Stimulated activated CD8-positive, alpha-beta memory T cell treated with anti-CD3 and anti-CD28 coated beads, Interleukin-4, amount 100 ng/mL, for 1 hour (primary cell): ENCODE measurements at places on chromosomes 12 and 14.
A peak's percentile ranks its signal among the peaks of the same experiment; 100 is the strongest.

- DNase-seq = no peak
Measured at GRCh38 chr12:87157791-87158190, 871.4 kb downstream of the C12orf50 start.

DNA sequence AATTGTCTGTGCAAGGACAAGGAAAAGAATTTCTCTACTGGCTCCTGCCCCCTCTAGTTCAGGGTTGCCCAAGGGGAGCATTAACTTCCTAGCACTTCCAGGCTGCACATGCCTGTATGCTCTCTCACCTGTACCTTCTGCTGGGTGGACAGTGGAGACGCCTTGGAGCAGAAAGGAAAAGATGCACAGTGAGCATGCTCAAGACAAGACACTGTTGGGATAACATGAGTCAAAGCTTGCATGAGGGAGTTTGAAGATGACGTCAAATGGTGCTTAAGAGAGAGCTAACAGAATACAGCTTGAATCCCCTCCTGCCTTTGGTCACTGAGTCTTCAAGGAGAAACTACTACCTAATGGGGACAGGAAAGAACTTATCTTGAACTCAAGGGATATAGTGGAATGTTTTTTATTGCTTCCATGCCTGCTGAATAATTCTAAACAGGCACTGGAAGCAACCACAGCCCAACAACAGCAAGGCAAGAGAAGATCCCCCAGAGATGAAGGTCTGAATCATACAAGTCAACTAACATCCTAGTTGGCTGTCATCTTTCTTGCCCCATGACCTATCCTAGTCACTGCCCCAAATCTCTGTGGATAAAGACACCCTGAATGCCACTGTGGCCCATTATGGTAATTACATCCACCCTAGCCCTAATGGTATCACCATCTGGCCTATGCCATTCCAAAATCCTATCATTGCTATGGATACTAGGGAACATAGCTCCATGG is 23.5 kb downstream of the RPS6KA5 start:
- DNase-seq = no peak

GRCh38 chr12:102498471-102498870 is 18.1 kb upstream of the IGF1 start:
- DNase-seq = no peak

- peak; percentile 18 for DNase-seq
Measured at GRCh38 chr12:29552324-29552927, 54.9 kb upstream of the OVCH1 start.

- no peak for DNase-seq
Measured at GRCh38 chr12:82625523-82625922, 61.2 kb upstream of the TMTC2 start.

DNA sequence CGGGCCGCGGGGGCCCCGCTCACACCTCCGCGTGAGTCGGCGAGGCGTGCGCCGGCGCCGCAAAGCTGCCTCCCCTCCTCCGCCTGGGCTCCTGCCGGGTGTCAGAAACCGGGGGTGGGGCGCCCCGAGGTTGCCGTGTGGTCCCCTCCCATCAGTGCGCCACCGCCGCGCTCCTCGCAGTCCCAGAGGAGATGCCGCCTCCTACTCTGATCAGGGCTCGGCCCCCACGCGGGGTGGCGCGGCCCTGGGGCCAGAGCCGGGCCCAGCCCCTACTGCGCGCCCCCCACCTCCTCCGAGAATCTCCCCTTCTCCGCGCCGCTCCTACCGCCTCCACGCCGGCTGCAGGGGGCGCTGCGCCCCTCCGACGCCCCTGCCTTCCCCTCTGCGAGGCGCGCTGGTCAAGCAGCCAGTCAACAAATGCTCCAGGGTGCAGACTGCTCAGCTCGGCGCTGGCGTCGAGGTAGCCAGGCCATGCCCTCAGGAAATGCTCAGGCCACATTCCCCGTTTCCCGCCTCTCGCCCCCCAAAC is 467 bp upstream of the JAG2 start:
- DNase-seq = no peak

GRCh38 chr14:102046337-102047278 is 40.2 kb downstream of the HSP90AA1 start:
- no peak for DNase-seq

- DNase-seq = no peak
Measured at GRCh38 chr14:22487941-22488340, 101.1 kb downstream of the DAD1 start.

- no peak for DNase-seq
Measured at GRCh38 chr12:56469007-56469930, 891 bp downstream of the SPRYD4 start.

DNA sequence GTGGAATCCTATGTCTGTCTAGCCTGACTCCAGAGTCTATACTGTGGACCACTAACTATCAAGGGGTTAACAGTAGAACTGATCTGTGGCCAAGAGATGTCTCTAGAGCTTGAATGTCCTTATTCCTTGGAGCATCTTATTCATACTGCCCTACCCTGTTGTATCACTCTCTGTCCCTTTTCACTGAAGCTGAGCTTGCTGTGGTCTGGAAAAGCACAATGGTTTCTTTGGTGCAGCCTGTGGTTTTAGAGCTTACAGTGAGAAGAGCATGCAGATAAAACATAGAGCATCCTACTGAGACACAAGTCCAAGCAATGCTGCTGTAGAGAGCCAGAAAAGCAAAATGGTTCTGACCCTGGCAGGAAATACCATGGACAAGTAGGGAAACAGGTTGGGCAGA is 367.0 kb upstream of the ATP2B1 start:
- no peak for DNase-seq

- DNase-seq = no peak
Measured at GRCh38 chr14:61700104-61700886, 5.0 kb downstream of the HIF1A start.

- DNase-seq = no peak
Measured at GRCh38 chr14:52551205-52551604, 1.1 kb downstream of the TXNDC16 start.

GRCh38 chr12:19351346-19351745 is 87.9 kb upstream of the AEBP2 start:
- DNase-seq = no peak

GRCh38 chr14:91207008-91207407 is 37.5 kb downstream of the GPR68 start:
- no peak for DNase-seq

DNA sequence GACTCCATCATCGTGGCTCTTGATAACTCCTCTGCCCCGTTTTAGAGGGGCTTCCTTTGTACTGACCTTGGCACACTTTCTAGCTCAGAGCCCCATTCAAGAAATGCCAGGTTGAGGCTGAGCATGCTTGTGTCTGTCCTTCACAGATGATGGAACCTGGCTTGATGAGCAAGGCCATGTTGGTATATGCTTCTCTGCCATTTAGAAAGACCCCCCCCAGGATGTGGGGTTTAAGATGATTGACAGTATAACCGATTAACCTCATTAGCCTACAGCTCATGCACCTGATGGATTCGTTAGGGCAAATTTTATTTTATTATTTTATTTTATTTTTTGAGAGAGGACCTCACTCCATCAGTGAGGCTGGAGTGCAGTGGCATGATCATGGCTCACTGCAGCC is 21.0 kb downstream of the BATF start:
- DNase-seq = no peak

GRCh38 chr14:93023039-93023438 is 92.7 kb downstream of the ITPK1 start:
- no peak for DNase-seq

GRCh38 chr12:13534645-13535398 is 338.3 kb downstream of the EMP1 start:
- no peak for DNase-seq

- no peak for DNase-seq
Measured at GRCh38 chr14:89881839-89882238, 72.7 kb downstream of the EFCAB11 start.

DNA sequence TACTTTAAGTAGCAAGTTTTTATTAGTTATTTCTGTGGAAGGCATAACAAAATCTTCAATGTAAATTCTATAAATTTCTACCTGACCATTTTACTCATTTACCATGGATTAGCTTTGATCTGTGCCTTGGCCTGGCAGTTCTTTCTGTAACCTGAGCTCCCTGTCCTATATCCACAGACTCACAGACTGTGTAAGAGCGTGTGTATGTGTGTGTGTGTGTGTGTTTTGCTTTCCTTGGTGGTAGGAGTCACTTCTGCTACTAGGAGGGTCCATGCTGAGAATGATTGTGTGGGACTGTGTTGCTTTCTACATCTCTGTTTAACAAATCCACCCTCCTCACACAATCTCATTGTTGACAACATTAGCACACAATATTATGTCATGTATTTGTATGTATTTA is 221.2 kb upstream of the PELI2 start:
- DNase-seq = no peak

- no peak for DNase-seq
Measured at GRCh38 chr12:51683763-51684357, 92.8 kb downstream of the SCN8A start.

GRCh38 chr12:11716794-11717518 is 67.5 kb downstream of the ETV6 start:
- no peak for DNase-seq

DNA sequence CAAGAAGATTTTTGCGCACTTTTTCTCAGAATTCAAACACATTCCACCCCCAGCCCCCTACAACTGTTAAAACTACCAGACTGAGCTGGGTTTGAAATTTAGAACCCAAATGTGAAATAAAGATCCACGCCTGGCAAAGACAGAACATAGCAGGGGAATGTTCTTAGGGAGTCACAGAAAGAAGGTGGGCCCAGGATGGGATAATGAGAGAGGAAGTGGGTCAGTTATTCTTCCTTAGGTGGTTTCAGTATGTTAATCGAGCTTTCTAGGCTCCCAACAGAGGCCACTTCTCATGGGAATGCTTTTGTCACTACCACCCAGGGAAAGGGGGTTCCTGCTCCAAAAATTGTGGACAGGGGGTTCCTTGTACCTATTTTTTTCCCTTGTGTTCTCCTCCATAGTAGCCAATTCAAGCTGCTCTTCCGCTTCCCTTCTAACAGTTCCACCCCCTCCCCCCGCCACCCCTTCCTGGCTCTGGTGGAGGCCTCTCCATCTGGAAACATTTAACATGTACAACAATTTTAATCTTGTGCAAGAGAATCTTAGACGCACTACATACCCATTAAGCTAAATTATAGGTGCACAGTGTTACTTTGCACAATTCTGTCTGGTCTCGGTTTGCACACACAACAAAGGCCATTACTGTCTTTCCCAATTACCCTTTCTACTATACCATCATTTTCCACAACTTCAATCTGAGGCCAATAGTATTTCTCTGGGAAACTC is 218.1 kb downstream of the MON2 start:
- no peak for DNase-seq

GRCh38 chr12:112574896-112575558 is 156.3 kb downstream of the PTPN11 start:
- no peak for DNase-seq

- DNase-seq = no peak
Measured at GRCh38 chr12:127811988-127812387, 455.0 kb upstream of the TMEM132C start.

GRCh38 chr12:7503686-7504415 is at the start of gene CD163:
Gene CD163 (minus strand): TSS chr12:7503777. CDS start chr12:7503690, 87 bp downstream.
- no peak for DNase-seq

DNA sequence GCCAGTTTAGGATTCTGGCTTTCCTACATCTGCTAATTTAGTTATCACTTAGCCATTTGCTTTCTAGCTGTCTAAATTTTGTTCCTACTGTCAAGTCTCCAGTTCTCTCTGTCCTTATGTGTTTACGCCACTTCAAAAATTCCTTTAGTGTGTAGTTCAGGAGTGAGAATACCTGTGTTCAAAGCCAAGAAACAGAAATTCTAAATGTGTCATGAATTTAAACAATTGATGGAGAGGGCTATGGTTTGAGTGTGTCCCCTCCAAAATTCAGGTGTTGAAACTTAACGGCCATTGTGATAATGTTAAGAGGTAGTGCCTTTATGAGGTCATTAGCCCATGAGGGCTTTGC is 11.4 kb upstream of the CATSPERB start:
- no peak for DNase-seq

DNA sequence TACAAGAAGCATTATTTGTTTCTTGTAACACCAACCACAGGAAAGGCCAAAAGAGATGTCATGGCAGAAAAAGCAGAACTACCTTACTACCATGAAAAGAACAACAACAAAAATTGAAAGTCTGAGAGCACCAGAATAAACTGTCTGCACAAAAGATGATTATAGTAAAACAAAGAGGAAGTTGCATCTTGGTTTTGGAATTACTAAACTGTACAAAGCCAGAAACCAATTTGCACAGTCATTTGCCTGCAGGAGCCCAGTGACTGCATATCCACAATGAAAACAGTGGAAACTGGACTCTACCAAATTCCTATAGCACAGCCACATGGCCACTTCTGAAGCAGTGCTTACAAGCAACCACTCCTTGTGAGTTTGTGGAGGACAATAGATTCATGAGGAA is 276.2 kb downstream of the SSPN start:
- no peak for DNase-seq

DNA sequence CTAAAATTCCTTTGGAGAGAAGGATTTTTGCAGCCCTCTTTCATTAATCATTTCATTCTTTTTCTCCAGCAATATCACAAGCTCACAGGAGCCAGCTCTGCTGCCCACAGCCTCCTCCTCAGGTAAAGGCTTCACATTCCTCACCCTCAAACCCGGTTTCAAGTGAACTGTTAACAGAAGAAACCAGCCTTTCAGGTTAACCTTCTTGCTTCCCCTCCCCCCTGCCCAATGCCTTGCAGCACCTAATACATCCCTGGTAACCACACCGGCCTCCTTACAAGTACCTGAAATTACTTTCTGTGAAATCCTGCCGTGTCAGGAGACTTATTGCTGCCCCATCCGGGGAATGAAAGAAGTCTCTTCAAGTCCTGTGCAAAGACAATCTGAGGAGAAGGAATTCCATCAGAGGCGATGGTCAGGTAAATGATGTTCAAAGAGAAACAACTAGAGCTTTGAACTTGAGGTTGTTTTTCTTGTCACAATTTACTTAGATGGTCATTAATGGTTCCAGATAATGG is 111.2 kb downstream of the MYRFL start:
- no peak for DNase-seq

GRCh38 chr14:92898566-92899131 is 24.3 kb upstream of the CHGA start:
- DNase-seq = no peak

DNA sequence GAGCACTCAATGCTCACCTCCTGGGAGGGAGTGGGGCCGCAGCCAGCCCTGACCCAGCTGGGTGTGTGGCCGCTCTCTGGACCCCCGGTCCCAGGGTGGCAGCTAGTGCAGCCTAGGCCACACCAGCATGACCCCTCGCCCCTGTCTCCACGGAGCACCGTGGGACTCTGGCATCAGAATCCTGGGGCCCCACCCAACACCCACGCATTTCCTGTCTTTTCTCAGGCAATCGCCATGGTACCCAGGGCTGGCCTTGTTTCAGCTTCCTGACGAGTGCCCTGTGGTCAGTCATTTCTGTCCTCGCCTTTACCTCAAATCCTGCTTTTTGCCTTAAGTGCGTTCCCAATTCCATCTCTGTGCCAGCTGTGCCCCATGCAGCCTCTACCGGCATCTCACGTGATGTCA is 15.9 kb downstream of the PACS2 start:
- DNase-seq = no peak

DNA sequence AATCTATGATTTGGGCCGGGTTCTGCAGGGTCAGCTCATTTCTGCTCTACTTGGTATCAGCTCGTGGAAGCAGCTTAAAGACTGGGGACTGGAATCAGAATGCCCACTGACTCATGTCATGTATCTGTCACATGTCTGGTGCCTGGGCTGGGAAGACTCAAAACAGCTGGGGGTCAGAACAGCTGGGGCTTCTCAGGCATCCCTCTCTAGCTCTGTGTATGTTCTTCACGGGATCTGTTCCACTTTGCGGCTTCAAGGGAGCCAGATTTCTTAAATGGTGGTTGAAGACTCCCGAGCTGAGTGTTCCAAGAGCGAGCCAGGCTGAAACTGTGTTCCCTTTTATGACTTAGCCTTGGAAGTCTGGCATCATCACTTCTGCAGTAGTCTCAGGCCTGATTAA is 11.9 kb downstream of the AEBP2 start:
- no peak for DNase-seq
